Activated CD8-positive, alpha-beta memory T cell treated with anti-CD3 and anti-CD28 coated beads, Interleukin-2, amount 50 U/mL, for 4 hours (primary cell): ENCODE measurements at places on chromosomes 7 and 10.

GRCh38 chr10:48725708-48726107, 41.0 kb downstream of the WDFY4 start:
- DNase-seq: no peak

GRCh38 chr7:24836084-24836483, 78.8 kb upstream of the GSDME start:
- no peak for DNase-seq

DNA sequence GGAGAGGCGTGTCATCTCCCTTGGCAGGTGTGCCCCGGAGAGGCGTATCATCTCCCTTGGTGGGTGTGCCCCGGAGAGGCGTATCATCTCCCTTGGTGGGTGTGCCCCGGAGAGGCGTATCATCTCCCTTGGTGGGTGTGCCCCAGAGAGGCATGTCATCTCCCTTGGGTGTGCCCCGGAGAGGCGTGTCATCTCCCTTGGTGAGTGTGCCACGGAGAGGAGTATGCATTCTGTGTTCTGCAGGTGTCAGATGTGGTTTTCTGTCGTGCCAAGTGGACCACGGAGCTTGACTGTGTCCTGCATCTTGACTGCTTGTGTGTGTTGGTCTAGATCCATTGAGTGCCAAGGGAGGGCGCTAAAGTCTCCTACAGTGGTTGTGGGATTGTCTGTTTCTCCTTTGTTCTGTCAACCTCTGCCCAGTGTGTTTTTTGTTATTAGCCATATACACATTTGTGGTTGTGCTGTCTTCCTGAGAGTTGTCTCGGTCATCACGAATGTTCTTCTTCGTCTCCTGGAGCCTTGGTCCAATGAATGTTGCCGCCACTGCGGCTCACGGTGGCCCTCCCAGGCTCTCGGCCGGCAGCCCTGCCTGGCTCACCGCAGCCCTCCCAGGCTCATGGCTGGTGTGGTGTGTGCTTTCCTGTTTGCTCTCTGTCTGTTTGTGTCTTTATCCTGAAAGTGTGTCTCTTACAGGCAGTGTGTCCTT, 96.8 kb downstream of the INPP5A start:
- peak; percentile 8 for DNase-seq

DNA sequence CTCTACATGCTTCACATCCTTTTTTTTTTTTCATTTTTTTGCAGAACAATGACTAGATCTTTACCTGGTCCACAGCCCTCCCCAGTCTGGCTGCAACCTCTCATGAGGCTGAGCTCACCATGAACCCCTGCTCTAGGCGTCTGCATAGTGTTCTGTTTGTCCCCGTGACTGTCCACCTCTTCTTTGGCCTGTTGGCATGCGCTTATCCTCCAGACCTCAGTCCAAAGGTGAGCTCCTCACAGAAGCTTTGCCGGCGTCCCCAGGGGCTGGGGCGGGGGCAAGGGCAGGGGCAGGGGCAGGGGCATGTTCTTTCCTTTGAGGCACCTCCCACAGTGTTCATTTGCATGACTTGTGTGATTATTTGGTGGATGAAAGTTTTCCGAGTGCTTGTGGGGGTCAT, 218.4 kb upstream of the ZNF32 start:
- DNase-seq: no peak

GRCh38 chr7:97307521-97308108, 190.1 kb downstream of the SDHAF3 start:
- no peak for DNase-seq

- DNase-seq: no peak
These were observed 15.3 kb downstream of the MKLN1 start for GRCh38 chr7:131342864-131343442.

- no peak for DNase-seq
These were observed 279.4 kb downstream of the PLXNA4 start for GRCh38 chr7:132296820-132297219.

- DNase-seq: no peak
These were observed 52.2 kb downstream of the IRF5 start for GRCh38 chr7:128989961-128990360.

GRCh38 chr7:44221231-44221791, 20.5 kb downstream of the YKT6 start:
- DNase-seq: no peak

- DNase-seq: no peak
These were observed 47.8 kb upstream of the CDK6 start for GRCh38 chr7:92884218-92884617.

DNA sequence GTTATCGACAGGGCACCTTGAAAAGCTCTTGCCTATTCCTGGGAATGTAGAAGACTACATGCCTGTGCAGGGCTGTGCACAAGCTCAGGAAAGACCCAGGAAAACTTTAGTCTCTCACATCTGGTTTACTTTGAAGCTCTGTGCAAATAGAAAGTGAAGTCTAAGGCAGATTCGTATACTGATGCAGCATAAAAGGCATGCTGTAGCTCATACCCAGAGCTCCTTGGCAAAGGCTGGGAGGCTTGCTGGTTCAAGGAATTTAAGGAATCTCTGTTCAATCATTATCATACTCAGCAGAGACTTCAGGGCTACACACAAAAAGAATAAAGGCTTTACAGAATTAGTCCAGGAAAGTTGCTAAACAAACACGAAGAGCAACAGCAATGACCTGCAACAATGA, 192.0 kb downstream of the OTUD1 start:
- DNase-seq: no peak

GRCh38 chr7:92735707-92736106, 100.7 kb downstream of the CDK6 start:
- no peak for DNase-seq

- no peak for DNase-seq
These were observed 33.1 kb downstream of the SEMA3C start for GRCh38 chr7:80885757-80886156.

- no peak for DNase-seq
These were observed 10.0 kb upstream of the CPA2 start for GRCh38 chr7:130256704-130257103.
